ENCODE measurements at places on chromosomes 2 and 18. TPM values are rescaled to one million over a fixed set of nuclear protein-coding genes. Genes with fewer than 3 reads are reported as not detected.

- no peak for DNase-seq
Observed at GRCh38 chr2:111042261-111042660, 78.5 kb upstream of the BCL2L11 start.

- no peak for DNase-seq
Observed at GRCh38 chr2:48347712-48348111, 182.2 kb upstream of the STON1 start.

DNA sequence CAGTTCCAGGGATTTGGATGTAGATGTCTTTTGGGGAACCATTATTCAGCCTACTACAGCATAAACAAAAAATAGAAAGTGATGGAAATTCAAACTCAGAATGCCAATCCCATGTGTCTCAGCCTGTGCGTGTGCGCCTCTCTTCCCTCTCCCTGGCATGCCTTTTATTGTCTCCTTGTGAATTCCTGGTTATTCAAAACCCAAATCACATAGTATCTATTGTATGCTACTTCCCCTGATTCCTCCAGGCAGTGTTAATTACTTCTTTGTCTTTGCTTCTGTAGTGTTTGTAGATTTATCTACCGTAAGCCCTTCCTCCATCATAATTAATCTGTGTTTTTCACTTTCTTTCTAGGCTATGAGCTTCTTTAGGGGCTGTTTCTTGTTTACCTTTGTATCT, 38.9 kb downstream of the RHBDD1 start:
- no peak for DNase-seq

GRCh38 chr2:232260075-232260474, 118.5 kb upstream of the ALPP start:
- peak; percentile 17 for DNase-seq

- DNase-seq, result no peak
Observed at GRCh38 chr2:36343606-36344005, 12.0 kb upstream of the CRIM1 start.

GRCh38 chr2:6995391-6996097, 78.3 kb downstream of the RNF144A start:
- no peak for DNase-seq

DNA sequence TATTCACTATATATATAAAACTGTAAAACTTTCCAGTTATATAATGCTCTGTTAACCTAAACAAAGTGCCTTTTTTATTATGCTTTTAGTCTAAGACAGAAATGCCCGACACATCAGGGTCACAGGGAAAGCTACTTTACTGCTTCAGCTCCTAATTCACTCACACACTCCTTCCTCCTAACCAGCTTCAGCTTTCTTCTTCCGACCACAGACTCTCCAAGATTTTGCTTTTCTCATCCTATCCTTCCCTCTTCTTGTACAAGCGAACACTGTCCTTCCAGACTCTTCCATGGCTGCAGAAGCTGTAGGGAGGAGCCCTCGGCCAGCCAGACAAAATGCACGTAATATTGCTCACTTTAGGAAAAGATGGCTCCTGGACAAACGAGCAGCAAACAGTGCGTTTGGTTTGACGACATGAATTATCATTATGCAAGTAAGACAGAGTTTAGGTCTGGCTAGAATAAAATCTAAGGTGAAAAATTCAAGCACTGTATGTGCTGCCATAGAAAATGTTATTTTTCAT, 47.5 kb upstream of the HNRNPA3 start:
- DNase-seq, result peak; percentile 86

GRCh38 chr2:158359846-158360245, 96.7 kb downstream of the CCDC148 start:
- DNase-seq, result no peak

DNA sequence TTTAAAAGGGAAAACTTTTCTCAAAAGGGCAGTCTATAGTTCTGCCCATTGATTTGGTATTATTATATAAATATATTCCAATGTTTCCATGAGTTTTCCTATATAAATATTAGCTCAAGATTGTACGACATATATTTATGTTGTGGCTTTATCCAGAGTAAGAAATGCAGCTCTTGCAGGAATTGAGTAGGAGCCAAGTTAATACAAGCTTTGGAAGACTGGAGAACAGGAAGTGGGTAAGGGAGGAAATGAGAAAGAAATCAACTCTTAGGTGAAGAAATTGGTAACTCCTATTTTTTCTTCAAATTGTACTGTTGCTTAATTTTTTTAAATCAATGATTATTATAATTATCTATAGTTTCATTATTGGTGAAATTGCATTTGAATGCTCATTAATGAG, 105.4 kb upstream of the FAM117B start:
- no peak for DNase-seq

DNA sequence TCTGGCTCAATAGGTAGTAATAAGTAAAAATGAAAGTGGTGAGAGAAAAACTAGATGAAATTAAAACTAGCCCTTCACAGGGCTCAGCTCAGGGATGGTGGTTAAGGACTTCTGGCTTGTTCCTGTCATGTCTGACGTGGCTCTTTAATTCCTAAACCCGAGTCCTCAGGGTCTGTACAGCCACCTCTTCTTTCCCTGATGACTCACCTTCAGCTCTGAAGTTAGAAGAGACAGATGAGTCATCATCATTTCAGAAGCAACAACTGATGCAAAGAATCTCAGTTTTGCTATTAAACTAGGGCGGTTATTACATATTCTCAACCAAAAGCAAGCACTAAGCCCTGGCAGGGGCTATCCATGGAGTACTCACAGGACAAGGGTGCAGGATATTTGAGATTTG, 24.0 kb upstream of the ITGB6 start:
- DNase-seq, result no peak

DNA sequence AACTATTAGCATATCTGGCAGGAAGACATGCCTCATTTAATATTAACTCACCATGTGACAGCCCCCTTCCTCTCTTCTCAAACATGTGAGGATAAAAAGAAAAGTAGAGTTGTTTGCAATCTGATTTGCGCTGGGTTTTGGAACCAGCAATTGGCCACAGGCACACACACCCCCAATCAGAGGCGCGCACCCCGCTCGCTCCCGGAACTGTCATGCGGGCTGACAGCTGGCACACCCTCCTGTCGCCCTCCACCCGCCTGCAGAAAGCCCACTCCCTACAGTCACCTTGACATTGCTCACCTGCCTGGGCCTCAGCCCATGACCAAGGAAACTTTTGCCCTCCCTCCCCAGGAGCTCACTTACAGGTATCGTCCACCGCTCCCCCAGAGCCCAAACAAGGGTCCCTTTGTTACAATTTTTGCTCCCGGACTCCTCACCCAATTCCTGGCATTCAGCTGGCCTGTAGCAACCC, 1.1 kb downstream of the COBLL1 start:
- DNase-seq, result peak; percentile 62

GRCh38 chr2:186853951-186854350, 5.0 kb upstream of the ZSWIM2 start:
- DNase-seq, result peak; percentile 34

GRCh38 chr18:37657493-37657892, 91.9 kb upstream of the CELF4 start:
- peak; percentile 5 for DNase-seq

The TLX2 gene
- total RNA-seq, result not detected

The ABCB11 gene
- total RNA-seq, result 0.79 TPM

The AFF3 gene
- total RNA-seq, result 8.1 TPM

Data from skin of body (tissue), 3 donors.